ENCODE measurements at places on chromosomes 4 and X.

DNA sequence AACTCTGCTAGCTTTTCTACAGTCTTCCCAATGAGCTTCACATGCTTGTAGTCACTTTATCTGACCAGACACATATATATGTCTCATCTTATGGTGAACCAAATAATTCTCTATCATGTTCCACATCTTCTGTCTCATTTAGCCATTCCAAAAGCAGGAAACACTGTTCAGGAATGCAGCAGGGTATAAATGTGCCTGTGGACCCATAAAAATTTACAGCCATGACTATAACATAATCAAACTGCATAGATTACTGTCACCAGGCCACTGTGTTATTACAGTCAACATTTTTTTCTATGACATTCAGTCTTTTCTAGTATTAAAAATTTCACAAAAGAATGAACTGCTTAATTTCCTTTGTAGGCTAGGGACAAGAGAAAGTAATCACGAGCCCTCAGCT lies 170.0 kb upstream of the NPY2R start:
- DNase-seq = no peak

- no peak for DNase-seq
These were observed 237.6 kb downstream of the AFAP1 start for GRCh38 chr4:7701866-7702649.

DNA sequence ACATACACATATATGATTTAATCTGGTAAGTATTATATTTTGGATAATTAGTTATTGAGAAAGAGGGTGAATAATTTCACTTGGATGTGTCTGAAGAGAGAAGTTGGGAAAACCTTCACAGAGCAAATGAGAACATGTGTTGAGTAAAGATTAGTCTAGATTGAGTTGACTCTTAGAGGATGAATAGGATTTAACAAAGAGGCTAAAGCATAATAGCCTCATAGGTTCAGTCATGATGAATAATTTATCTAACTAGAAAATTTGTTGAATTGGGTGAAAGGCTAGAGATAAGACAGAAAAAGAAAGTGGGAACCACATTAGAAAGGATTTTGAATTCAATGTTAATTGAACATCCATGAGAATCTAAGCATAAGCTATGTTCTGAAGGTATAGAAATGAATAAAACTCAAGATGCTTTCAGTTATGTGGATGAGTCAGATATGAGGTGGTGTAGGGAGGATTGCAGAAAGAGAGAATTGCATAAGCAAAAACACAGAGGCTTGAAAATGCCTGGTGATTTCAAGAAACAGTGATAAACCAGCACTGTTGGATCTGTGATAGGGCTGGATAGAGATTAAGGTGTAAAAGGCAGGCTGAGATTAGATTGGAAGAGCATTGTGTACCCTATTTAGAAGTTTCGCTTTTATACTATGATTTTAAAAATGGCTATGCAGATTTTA lies 207.6 kb upstream of the NR3C2 start:
- no peak for DNase-seq

DNA sequence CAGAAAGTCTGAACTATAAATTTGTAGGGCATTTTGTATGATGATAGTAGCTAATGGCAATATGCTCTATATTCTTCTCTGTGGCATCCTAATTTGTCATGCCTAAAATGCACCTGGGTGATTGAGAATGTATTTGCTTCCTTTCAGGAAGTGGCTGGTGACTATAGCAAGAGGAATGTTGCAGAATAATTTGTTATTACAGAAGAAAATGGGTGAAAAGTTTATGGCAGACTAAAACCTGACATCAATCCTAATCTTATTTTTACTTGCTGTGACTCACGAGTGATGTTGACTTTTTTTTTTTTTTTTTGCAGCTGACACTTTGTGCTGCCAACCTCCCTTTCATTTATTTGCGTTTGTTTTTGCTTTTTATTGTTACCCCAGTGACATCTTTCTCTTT lies 141.1 kb downstream of the MSL3 start:
- DNase-seq = no peak

DNA sequence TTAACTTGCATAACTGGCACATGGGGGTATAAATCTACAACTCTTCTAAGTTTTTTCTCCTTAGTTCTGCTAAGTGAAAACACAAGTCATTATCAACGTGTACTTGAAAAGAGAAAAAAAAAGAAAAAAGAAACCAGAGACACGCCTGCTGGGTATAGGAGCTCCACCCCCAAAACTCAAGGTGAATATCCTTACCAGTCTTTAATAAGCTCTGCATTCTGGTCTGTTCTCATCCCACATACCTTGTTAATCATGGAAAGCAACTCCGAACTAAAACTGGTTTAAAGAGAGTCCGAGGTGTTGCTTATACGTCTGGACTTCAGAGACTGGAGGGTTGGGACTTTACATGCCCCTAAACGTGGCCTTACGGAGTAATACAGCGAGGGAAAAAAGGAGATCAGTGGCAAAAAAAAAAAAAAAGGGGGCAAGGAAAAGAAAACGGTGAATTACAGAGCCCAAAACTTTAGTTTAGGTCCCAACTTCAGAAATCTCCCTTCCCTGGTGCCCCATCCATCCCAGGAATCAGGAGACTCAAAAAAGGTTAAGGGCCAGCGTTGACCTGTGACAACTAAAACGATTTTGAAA lies 1.0 kb downstream of the PGRMC2 start:
- DNase-seq = no peak

GRCh38 chr4:121950680-121951520 lies 960 bp downstream of the TRPC3 start:
- DNase-seq = no peak

DNA sequence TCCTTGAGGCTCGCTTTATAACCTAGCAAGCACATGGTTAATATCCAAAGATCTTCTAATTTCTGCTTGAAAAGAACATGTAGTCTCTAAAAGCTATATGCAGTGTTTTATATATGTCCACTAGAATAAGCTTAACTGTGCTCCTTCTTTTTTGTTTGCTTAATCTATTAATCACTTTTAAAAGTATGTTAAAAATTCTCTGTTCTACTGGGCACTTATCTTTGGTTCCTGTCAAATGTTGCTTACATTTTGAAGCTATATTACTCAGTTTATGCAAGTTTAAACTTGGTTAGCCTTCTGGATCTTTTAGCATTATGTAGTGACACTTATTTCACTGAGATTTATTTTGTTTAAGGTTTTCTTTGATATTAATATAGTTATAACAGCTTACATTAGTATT lies 32.5 kb downstream of the MAOA start:
- no peak for DNase-seq

GRCh38 chr4:76339364-76339763 lies 32.8 kb downstream of the STBD1 start:
- no peak for DNase-seq

- no peak for DNase-seq
These were observed 21.0 kb downstream of the NUDT6 start for GRCh38 chr4:122901247-122902010.

DNA sequence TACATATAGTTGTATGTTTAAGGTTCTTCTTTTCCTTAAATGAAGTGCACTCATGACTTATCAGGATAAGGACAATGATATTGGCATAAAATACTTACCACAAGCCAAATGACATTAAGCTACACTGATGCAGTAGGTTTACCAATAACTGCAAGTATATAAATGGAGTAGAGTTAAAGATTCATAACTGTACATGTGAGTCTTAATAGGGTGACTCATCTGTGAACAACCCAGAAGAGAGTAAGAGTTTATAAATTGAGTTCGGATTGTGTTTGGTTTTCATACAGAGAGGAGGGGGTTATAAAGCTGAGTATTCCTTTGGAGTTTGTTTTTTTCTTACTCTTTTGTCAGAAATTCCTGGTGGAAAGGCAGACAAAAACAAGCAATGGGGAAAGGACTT lies 144.8 kb downstream of the TLL1 start:
- DNase-seq = no peak

GRCh38 chr4:39062094-39062769 lies at the start of gene KLHL5:
Gene KLHL5, plus strand, starts transcription at chr4:39062232. Its CDS starts 421 bp downstream, at chr4:39062653.
- DNase-seq = no peak

GRCh38 chrX:101057093-101057714 lies 5.3 kb upstream of the TRMT2B start:
- DNase-seq = no peak

- DNase-seq = no peak
These were observed 53.2 kb downstream of the ZFYVE28 start for GRCh38 chr4:2365054-2365912.

DNA sequence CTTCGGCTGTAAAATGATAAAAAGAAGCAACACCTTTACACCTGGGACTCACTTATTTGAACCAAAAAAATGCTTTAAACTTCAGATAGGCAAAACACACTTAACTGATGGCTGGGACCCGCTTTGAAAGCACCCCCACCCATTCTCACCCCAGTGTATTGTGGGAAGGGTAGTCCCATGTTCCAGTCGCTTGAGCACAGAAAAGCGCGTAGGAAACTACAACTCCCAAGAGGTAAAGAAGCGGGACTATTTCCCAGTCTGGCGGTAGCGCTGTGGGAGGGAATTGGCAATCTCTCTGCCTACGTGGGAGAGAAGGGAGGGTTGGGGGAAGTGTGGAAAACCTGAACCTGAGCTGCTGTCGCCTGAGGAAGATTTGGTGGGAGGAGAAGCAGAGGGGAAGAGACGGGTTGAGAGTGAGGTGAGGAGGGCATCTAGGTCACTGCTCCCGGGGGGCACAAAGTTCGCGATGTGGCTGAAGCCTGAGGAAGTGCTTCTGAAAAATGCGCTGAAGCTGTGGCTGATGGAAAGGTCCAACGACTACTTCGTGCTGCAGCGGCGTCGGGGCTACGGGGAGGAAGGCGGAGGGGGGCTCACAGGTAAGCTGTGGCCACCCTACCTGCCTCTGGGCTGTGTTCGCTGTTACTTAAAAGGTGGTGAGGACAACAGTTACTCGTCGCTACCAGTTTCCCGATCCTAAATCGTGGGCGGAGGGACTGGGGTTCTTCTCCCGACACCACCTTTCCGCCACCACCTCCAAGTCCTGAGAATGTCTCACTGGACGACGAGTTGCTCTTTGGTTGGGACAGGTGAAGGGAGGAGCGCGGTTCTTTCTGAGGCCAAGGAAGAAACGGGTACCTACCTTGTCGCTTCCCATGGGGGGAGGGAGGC lies at the start of gene TBC1D8B:
TSS of gene TBC1D8B (plus strand) at position 286 of the 888 bp plus-strand sequence. CDS start at position 467, 181 bp downstream.
- peak; percentile 85 for DNase-seq

DNA sequence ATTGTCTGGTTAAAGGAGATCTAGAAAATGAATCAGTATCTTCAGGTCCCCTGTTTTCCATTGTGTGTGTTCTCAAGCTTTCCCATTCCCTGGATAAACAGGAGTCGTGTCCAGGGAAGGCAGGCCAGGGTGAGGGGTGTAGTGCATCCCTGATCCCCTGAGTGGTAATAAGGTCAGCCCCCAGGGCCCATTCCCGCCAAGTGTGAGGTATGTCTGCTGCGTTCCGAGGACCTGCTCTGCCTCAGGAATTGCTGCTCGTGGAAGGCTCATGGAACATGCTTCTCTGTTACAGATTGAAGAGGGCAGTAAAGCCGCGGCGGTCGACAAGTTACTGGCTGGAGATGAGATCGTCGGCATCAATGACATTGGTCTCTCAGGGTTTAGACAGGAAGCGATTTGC lies 87.1 kb downstream of the SHROOM2 start:
- DNase-seq = no peak

GRCh38 chr4:189656641-189657040 lies 284.0 kb upstream of the FRG1 start:
- DNase-seq = no peak

- no peak for DNase-seq
These were observed 18.8 kb upstream of the CLDN34 start for GRCh38 chrX:9948406-9948805.

GRCh38 chr4:32140636-32141035 lies 1420.5 kb downstream of the PCDH7 start:
- DNase-seq = no peak

DNA sequence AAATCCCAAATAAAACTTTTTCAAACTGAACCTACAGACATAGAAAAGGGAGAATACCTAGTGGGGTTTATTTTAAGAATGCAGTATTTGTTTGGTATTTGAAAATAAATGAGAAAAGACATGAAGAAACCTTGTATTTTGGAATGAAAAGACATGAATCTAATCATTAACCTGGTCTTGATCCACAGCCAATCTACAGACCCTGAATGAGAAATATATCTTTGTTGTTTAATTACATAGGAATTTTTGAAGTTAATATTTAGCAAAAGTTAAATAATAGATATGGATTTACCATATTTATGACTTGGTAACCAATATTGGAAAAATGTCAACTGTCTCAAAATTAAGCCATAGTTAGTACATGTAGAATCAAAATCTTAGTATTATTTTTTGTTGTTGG lies 76.8 kb downstream of the MAGEA10 start:
- DNase-seq = no peak

- DNase-seq = no peak
These were observed 8.8 kb downstream of the CEP44 start for GRCh38 chr4:174292473-174292872.

DNA sequence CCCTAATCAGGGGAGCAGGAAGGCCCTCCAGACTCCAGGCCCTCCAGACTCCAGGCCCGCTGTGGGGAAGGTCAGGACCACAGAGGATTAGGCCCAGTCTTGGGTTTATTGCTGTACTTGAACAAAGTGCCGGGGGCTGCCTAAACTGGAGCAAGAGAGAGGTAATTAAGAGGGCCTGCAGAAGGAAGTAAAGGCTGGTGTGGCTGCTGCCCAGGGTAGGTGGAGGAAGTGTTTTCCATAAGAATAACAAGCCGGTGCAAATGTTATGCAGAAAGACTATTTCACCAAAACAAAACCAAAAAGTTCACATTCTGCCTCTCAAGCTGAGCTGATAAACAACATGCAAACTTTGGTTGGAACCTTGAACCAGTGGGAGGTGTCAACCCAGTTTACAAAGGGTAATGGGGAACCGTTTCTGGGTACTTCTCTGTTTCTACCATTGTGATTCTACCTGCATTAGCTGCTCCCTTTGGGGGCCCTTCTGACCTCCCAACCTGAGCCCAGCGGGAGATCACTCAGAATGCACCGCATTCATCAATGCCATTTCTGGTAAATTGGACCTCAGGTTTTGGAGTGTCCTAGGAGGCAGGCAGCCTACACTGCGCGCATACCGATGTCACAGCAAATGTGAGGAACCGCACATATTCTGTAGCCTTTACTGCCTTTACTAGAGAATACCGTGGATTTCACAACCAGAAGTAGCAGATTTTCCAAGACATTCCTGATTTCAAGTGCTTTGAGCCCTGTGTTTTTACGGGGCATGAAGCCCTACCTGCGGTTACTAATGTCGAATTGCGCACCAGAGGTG lies 59.7 kb upstream of the BCOR start:
- DNase-seq = no peak

GRCh38 chrX:132740316-132741123 lies 217.9 kb downstream of the HS6ST2 start:
- DNase-seq = no peak
